Fibroblast of skin of left quadriceps (primary cell): ENCODE measurements at places on chromosomes 16 and 17.

DNA sequence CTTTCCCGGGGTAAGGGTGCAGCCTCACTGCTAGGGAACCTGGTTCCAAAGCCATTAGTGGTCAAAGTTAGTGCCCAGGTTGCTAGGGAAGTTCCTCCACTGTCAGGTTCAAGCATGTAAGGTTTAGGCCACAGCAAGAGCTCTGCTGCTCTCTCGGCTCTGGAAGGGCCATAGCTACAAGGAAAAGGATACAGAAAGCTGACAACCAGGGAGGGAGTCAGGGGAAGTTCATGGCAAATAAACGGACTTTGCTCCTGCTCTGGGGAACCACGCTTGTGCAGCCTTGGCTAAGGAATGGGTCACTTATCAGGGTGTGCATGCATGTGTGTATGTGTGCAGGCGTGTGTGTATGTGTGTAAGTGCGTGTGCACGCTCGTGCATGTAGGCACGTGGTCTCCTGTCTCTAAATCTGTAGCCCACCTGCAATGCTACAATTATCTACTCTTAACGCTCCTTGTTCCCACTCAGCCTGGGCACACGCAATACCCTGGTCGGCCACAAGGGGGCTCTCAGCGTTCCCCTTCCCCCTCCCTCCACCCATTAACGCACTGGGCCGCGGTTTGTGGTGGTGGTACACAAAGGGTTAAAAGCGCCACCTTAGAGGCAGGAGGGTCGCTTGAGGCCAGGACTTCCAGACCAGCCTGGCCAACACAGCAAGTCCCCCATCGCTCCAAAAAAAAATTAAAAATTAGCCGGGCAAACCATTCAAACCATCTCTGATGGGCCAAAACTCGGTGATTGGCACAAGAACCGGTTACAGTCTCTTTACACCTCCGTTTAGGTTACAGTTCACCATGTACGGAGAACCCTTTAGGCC is 48.4 kb upstream of the KDM8 start:
- DNase-seq: peak; percentile 5

- no peak for DNase-seq
Observed at GRCh38 chr17:79875511-79875910, 36.3 kb upstream of the CBX4 start.

- no peak for DNase-seq
Observed at GRCh38 chr17:49985310-49985990, 9.6 kb downstream of the DLX3 start.

DNA sequence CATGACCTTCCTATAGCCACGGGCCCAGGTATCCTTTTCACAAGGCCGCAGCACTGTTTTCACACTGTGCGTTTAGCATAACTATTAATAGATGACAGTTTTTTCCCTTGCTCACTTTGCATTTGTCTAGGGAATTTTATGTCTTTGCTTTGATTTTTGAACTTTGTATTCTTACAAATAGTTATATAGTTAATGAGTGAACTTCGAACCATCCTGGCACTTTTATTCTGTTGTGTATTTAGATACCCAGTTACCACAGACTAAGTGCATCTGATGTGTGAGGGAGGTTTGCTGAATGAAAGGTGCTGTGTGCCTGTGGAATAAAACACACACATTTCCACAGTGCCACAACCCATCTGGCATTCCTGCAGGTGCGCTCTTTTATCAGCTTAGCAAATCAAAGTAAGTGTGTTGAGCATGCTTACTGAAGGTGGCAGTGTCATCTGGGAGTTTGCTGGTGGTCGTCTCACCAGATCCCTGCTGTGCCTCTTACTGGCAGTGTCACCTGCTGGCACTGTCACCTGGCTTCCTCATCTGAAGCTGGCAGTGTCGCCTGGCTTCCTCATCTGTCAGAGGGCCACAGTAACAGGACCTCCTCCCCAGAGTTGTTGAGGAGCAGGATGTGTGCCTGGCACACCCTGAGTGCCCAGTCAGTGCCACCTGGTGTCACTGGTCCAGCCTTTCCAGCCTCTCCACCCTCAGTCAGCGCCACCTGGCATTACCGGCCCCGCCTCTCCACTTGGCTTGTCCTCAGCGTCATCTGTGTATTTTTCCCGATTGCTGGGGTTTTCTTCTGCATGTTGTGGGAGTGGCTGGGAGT is 37.6 kb downstream of the USP10 start:
- DNase-seq: no peak

GRCh38 chr17:68568581-68568980 is 32.6 kb downstream of the FAM20A start:
- DNase-seq: no peak

- no peak for DNase-seq
Observed at GRCh38 chr16:10885246-10885645, 8.2 kb downstream of the CIITA start.

GRCh38 chr16:55350984-55351383 is 27.0 kb downstream of the IRX6 start:
- no peak for DNase-seq

- DNase-seq: no peak
Observed at GRCh38 chr17:41315814-41316445, 420 bp upstream of the KRTAP17-1 start.

DNA sequence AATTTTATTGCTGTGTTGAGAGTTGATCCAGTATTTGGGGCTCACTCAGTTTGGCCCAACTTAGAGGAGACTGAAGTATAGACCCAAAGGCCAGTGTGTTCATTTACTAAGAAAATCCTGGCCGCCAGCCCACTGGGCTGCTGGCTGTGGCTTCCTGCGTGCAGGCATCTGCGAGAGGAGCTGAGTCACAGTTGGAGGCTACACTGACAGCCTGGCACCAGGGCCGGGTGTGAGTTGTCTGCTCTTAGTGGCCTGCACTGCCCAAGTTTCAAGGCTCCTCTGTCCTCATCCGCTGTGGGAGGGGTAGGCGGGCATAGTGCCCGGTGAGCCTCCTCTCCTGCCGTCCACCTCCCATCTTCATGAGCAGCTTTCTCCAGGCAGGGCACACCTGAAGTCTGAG is 54.2 kb downstream of the PLD6 start:
- peak; percentile 73 for DNase-seq
